ENCODE measurements at places on chromosomes 2 and 18.

GRCh38 chr2:120366698-120367097 is 20.8 kb downstream of the INHBB start:
- no peak for DNase-seq

- no peak for DNase-seq
Measured at GRCh38 chr18:79640064-79640672, 39.4 kb upstream of the CTDP1 start.

DNA sequence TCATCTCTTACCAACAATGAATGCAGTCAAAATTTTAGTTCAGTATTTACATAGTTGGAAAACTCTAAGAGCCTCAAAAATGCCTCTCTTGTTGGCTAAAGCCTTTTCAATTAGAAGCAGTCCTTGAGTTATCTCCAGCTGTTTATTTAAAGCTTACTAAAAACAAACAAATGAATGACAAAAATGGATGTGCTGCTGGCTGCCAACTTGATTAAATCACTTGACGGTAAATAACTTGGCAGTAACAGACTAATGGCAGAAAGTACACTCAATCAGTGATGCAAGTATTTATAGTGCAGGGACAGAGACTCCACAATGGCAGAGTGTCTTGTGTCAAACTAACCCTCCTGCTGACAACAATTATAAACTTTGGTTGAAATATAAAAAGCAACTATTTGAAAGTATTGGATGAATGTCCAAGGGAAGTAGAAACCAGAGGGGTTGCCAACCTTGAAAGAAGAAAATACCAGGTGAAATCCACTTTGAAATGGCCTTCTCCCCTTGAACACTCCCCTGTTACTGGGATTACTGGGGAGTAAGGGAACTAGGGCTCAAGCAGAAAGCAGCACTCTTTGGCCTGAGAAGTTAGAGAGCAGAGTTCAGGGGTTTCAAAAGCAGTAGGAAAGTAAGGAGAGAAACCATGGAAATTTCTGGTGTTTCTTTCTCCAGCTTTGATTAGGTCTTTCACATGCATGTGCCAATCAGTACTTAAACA is 245.2 kb upstream of the SPHKAP start:
- no peak for DNase-seq

GRCh38 chr2:232417489-232417888 is 10.8 kb downstream of the ALPG start:
- no peak for DNase-seq

DNA sequence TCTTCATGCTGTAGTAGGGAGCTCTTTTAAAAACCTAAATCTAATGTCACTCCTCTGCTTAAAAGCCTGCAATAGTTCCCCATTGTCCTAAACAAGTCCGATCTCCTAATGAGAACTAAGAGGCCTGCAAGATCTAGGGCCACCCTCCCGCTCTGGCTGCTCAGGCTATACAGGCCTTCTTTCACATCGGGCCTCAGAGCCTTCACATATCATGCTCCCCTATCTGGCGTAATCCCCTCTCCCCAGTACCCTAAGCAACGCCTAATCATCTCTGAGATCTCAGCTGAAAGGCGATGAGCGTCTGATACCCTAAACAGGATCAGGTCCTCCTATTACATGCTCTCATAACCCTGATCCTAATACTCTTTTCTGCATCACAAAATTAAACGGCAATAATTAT is 1.9 kb downstream of the MAP4K3 start:
- DNase-seq: no peak

DNA sequence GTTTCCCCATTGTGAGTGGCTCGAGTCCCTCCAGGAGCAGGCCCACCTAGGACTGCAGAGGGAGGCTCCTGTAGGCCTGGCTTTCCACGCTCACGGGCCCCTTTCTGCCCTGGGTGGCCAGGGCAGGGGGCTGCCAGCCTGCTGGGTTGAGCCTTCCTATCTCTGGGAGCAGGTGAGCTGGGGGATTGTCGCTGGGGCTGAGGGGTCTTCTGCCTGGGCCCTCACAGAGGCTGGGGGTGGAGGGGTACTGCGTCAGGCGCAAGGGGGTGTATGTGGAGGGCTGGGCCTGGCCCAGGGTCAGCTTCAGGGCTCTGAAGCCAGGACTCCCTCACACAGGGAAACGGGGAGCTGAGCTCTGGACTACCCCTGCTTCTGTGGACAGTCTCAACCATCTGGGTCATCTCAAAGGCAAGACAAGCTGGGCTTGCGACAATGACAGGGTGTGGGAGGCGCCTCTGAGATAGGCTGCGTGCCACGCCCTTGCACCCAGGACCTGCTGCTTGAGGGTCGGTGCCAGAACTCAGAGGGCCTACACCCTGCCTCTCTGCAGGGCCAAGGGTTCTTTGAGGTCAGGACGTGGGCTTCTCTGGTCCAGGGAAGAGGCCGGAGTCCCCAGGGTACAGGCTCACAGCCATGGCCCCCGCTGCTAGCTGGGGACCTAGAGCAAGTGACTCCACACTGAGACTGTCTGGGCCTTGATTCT is 206.1 kb downstream of the TWIST2 start:
- DNase-seq: no peak

DNA sequence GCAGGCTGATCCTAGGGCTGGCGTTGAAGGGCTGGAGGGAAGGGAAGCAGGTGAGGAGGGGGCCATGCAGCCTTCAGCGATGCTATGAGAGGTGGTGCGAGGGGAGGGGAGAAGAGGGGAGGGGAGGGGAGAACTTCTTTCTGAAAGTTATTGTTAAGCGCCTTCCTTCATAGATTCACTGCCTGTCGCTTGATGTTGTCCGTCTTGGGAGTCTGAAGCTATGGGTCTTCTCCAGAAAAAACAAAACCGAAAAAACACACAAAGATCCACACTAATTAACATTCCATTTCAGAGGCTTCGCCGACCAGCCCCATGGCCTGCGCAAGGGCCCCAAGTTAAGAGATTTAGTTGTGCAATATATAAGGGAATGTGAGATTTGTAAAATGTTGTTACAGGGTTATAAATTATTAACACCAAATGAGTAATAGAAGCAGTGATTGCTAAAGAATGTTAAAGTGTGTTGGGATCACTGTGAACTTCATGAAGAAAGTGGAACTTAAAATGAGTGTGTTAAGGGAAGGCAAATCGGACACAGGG is 758 bp downstream of the CFAP221 start:
- DNase-seq: no peak

DNA sequence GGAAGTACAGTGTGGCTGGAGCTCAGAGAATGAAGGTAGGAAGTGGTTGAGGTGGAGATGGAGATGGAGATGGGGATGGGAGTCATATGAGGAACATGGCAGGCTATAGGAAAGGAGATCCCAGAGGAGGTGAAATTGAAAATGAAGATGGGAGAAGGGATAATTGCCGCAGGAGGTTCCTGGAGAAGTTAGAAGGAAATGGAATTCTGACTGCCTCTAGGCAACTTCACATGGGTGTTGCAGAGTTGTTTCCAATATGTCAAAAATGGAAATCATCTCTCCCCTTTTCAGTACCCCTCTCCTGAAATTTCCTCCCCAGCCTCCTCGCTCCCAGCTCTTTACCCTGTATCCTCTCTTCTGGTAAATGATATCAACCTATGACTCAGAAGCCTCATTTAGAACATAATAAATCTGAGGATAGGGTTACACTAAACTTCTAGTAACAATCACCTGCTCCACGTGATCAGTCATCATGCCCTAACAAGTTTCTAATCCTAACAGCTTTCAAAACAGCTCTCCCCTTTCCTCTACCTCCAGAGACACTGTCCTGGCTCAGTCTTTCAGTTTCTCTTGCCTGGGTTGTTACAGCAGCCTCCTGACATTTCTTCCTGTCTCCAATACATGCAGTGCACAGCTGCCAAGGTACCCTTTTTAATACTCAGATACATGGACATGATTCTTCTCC is 201.9 kb upstream of the RBMS1 start:
- peak; percentile 58 for DNase-seq

- peak; percentile 54 for DNase-seq
Measured at GRCh38 chr2:60091894-60092293, 461.6 kb downstream of the BCL11A start.

- no peak for DNase-seq
Measured at GRCh38 chr2:218435003-218435982, 16.4 kb downstream of the VIL1 start.

DNA sequence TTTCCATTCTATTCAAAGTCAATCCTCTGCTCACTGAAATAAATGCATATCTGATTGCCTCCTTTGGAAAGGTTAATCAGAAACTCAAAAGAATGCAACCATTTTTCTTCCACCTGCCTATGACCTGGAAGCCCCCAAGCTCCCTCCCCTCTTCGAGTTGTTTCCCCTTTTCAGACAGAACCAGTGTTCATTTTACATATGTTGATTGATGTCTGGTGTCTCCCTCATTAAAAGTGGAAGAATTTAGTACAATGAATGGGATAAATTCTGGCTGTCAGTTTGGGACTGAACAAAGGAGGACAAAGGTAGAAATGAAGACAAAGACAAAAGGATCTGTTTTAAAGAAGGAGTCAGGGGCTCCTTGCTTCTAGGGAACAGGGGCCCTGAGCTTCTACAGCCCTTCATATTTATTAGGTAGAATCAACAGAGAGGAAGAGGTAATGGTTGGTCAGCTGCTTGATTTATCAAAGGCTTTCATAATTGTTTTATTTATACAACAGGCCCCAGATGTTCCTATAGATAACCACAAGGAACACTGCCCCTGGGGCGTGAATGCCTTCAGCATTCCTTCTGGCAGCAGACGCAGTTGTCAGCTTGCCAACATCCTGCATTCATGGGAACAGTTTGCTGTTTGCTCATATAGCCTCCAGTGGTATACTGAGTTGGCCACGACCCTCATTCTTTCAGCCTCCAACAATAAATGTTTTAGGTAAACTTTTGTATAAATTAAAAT is 949.8 kb upstream of the LRATD1 start:
- DNase-seq: no peak

- peak; percentile 90 for DNase-seq
Measured at GRCh38 chr2:166803373-166804000, 84.8 kb upstream of the XIRP2 start.

DNA sequence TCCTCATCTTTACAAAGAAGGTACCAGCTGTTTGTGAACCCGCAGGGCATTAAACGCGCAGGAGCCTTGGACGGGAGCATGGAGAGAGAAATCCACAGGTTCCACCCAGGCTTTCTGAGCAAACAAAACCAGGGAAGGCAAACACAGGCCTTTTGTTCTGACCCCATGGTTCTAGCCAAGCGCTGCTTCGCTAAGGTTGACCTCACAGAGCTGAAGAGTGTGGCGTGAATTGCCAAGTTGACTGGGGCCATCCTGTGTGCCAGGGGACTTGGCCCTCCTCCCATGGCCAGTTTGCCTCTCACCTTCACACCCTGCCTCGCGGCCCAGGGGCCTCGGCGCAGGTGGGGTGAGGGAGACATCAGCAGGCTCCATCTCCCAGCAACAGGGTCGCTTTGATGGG is 74.1 kb downstream of the VAPA start:
- peak; percentile 95 for DNase-seq

DNA sequence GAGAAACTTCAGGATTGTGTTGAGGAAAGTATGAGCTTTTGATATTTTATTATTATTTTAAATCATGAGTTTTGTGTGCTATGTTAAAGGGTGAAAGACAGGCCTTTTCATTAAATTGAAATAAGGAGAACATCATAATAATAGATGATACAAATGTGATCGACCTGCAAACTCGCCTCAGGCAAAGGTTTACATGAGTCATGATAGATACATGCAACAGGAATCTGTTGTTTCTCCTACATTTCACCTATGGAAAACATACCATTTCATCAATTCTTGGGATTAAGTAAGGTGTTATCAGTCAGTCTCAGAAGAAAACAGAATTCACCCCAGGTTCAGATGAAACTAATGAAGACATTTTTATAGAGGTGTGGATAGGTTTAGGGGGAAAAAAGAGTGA is 1992.5 kb upstream of the PIK3C3 start:
- no peak for DNase-seq

GRCh38 chr2:95315801-95316411 is 18.8 kb downstream of the KCNIP3 start:
- DNase-seq: no peak

GRCh38 chr2:41912776-41913175 is 135.0 kb upstream of the PKDCC start:
- DNase-seq: no peak

DNA sequence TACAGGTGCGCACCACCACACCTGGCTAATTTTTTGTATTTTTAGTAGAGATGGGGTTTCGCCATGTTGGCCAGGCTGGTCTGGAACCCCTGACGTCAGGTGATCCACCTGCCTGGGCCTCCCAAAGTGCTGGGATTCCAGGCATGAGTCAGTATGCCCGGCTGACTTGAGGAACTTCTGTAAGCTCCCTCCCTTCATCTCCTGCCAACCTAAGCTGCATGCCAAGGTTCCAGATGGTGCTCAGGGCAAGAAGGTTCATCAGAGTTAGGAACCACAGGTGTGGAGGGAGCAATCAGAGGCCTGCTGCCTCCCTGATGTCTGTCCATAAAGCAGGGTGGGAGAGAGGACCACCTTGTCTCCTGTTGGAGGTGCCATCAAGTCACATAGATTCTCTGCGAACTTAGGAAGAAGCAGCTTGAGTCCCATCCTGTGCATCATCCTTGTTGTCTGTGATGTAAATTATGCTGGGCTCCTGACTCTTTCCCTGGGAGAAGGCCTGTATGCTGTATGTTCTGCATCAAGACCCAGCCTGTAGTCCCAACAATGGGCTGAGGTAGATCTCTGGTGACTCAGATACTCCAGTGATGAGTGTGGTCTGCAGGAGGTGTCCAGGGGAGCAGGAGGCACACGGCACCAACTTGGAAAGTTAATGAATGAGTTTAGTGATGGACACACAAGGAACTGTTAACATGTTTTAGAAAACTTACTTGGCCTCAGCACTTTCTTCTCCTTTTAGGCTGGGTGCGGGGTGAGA is 53.1 kb downstream of the TMEM17 start:
- no peak for DNase-seq

GRCh38 chr2:127165539-127165935 is 54.6 kb downstream of the CYP27C1 start:
- peak; percentile 88 for DNase-seq

- no peak for DNase-seq
Measured at GRCh38 chr2:128442053-128442751, 123.5 kb upstream of the HS6ST1 start.

DNA sequence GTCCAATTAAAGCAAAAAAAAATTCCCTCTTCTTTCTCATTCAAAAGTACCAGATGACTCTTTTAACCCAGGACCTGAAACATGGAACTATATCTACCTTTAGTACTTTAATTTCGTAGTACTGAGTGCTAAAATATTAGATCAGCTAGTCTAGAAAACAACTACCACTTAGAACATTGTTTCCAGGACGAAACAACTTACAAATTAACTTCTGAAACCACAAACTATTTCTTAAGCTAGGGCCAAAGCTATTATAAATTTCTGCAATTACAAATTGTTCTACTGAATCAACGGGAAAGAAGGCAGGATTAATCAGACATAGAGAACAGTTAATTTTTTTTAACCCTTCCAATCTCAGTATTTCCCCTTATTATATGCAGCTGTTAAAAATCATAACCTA is 39.9 kb downstream of the DARS1 start:
- no peak for DNase-seq

- peak; percentile 21 for DNase-seq
Measured at GRCh38 chr2:7020468-7020867, 103.3 kb downstream of the RNF144A start.

GRCh38 chr2:31440764-31441163 is 26.2 kb upstream of the XDH start:
- DNase-seq: peak; percentile 23

GRCh38 chr2:7619203-7619970 is 702.2 kb downstream of the RNF144A start:
- DNase-seq: no peak
